ENCODE measurements at places on chromosomes 1 and 21. TPM values are rescaled to one million over a fixed set of nuclear protein-coding genes. Genes with fewer than 3 reads are reported as not detected.

PODN gene
- 10.8 TPM for total RNA-seq

RAB3B gene
- 5.4 TPM for total RNA-seq

CFHR1 gene
- total RNA-seq: 507 TPM

AMIGO1 gene
- 4.6 TPM for total RNA-seq

TNFRSF4 gene
- 0.08 TPM for total RNA-seq

SRRM1 gene
- total RNA-seq: 20.3 TPM

CCDC181 gene
- not detected for total RNA-seq

OR2T11 gene
- total RNA-seq: not detected

ZNF683 gene
- total RNA-seq: not detected

AMPD1 gene
- not detected for total RNA-seq

CRNN gene
- not detected for total RNA-seq

LMO4 gene
- total RNA-seq: 17.5 TPM

CLCC1 gene
- 39.3 TPM for total RNA-seq

MANEAL gene
- 1.8 TPM for total RNA-seq

MIGA1 gene
- total RNA-seq: 8.0 TPM

CRABP2 gene
- total RNA-seq: 0.14 TPM

CLEC20A gene
- total RNA-seq: not detected

HES5 gene
- total RNA-seq: 0.08 TPM

ZNF692 gene
- 16.3 TPM for total RNA-seq

TP73 gene
- total RNA-seq: 0.19 TPM

TTC4 gene
- 9.0 TPM for total RNA-seq

SLC16A4 gene
- 1.8 TPM for total RNA-seq

CLCA4 gene
- total RNA-seq: not detected

TSPAN1 gene
- 0.33 TPM for total RNA-seq

TSTD1 gene
- total RNA-seq: 10.9 TPM

DIRAS3 gene
- total RNA-seq: not detected

IFNAR1 gene
- 39.5 TPM for total RNA-seq

ST6GALNAC3 gene
- total RNA-seq: 5.0 TPM

ARID4B gene
- total RNA-seq: 21.6 TPM

L1TD1 gene
- total RNA-seq: 0.14 TPM

MAGI3 gene
- total RNA-seq: 28.8 TPM

CD101 gene
- 2.0 TPM for total RNA-seq

BSND gene
- not detected for total RNA-seq

GPR161 gene
- 1.0 TPM for total RNA-seq

FCRL6 gene
- total RNA-seq: 0.09 TPM

KCNK2 gene
- 0.08 TPM for total RNA-seq

VHLL gene
- total RNA-seq: 0.67 TPM

PAPPA2 gene
- 0.19 TPM for total RNA-seq

CRYAA gene
- not detected for total RNA-seq
